ENCODE measurements at places on chromosomes 11 and 22.

GRCh38 chr22:11613898-11614755 lies 3913.9 kb upstream of the OR11H1 start:
- no peak for DNase-seq

DNA sequence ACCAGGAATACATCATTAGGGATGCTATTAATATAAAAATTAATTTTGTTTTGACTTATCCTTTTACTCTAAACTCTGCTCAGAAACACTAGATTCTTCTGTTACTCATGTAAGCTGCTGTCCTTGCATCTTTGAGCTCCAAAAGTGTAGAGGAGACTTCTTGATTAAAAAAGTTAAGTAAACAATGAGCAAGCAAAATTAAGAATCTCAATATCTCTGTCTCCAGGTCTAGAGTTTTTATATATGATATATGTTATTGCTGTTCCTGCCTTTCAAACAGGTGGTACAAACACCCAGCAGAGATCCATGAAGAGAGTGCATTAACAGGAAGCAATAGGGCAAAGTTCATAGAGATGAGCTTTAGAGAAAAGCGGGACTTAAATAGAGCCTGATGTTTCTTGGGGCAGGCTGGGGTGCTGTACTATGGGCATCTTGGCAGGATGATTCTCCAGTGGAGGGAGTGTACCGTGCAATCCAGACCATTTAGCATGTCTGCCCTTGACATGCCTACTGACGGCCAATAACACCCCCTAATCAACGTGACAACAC lies 6.9 kb downstream of the MAPK1 start:
- DNase-seq: no peak

- no peak for DNase-seq
Observed at GRCh38 chr22:26550498-26551033, 38.3 kb upstream of the TFIP11 start.

- DNase-seq: no peak
Observed at GRCh38 chr11:57979532-57980079, 44.1 kb upstream of the OR9Q1 start.

DNA sequence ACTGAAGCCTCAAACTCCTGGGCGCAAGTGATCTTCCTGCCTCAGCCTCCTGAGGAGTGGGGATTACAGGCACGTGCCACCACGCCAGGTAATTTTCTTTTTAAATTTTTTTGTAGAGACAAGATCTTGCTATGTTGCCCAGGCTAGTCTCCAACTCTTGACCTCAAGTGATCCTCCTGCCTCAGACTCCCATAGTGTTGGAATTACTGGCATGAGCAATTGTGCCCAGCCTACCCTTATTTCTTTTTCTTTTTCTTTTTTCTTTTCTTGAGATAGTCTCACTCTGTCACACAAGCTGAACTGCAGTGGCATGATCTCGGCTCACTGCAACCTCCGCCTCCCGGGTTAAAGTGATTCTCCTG lies 63.9 kb downstream of the AAMDC start:
- DNase-seq: no peak

- DNase-seq: no peak
Observed at GRCh38 chr11:59184691-59185339, 12.9 kb downstream of the DTX4 start.

GRCh38 chr11:91691872-91692271 lies 532.7 kb upstream of the FAT3 start:
- no peak for DNase-seq

GRCh38 chr11:108278954-108279353 lies 56.1 kb downstream of the ATM start:
- DNase-seq: no peak

GRCh38 chr11:97912629-97913028 lies 1108.1 kb upstream of the CNTN5 start:
- DNase-seq: no peak

DNA sequence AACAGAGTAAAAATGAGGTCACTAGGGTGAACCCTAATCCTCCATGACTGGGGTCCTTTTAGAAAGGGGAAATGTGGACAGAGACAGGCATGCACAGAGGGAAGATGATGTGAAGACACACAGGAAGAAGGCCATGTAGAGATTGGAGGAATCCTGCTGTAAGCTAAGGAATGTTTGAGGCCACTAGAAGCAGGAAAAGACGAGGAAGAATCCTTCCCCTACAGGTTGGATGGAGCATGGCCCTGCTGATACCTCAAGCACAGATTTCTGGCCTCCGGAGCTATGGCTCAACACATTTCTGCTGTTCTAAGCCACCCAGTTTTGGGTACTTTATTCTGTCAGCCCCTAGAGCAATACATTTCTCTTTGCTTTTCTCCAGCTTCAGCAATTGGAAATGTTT lies 486.9 kb downstream of the MIAT start:
- DNase-seq: no peak

GRCh38 chr11:44565953-44566949 lies 788 bp downstream of the CD82 start:
- DNase-seq: no peak

- no peak for DNase-seq
Observed at GRCh38 chr22:38243007-38243765, 29.6 kb downstream of the TMEM184B start.

- no peak for DNase-seq
Observed at GRCh38 chr22:33232071-33232470, 173.9 kb upstream of the SYN3 start.

GRCh38 chr11:65298131-65298535 lies 16.5 kb upstream of the CDC42EP2 start:
- no peak for DNase-seq
